ENCODE measurements at places on chromosomes 1 and 21. TPM values are rescaled to one million over a fixed set of nuclear protein-coding genes. Genes with fewer than 3 reads are reported as not detected.

C1orf141 gene
- total RNA-seq = not detected

DNA sequence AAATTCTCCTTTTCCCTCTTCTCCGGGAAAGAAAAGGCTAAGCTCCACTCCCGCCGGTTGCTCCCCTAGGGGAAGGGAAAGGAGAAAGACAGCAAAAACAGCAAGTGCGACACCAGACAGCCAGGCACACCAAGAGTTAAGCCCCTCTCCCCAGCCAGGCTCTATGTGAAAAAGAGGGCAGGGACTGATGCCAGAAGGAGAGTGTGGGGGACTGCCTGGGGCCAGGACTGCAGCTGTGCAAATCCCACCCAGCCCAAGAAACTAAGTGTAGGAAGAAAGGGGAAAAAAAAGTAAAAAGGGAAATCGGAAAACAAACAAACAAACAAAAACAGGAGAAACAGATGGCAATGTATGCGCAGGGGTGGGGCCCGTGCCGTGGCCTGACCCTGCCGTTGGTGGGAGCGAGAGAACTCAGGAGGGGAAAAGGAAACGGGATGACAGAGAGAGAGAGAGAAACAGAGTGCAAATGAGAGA is 27.7 kb upstream of the FMO1 start:
- DNase-seq = no peak

BCAR3 gene
- total RNA-seq = 7.9 TPM

DNA sequence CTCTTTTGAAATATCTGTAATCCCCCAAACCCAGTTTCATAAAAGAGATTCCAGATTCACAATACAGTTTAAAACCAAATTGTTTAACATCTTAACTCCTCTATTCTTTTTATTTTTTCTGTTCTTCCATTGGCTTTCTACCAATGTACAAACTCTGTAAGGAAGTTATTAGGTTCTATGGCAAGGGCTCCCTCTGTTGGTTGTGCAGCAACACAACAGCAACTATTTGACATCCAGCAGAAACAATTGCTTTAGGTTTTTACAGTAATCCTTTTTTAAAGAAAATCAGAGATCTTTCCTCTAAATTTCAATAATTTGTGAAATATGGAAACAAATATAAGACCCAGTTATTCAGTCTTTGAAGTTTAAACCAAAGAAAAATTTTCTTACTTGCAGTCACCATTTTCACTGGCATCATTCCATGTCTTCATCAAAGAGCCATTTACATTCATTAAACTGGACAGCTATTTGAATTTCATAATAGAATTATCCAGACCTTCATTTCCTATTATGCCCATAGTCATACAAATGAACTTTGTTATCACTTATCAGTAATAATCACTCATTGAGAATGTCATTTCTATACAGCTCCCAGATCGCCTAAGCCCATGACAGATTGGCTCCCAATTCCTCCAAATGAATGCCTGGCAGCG is 46.5 kb upstream of the RNF11 start:
- no peak for DNase-seq

- DNase-seq = no peak
These were observed 124.9 kb downstream of the KAZN start for GRCh38 chr1:14723401-14723800.

AVPR1B gene
- total RNA-seq = not detected

OR2G6 gene
- total RNA-seq = not detected

GRCh38 chr1:155322571-155322952 is 1.9 kb downstream of the RUSC1 start:
- DNase-seq = no peak

- no peak for DNase-seq
These were observed 817 bp downstream of the KLHL17 start for GRCh38 chr1:961132-961669.

DNA sequence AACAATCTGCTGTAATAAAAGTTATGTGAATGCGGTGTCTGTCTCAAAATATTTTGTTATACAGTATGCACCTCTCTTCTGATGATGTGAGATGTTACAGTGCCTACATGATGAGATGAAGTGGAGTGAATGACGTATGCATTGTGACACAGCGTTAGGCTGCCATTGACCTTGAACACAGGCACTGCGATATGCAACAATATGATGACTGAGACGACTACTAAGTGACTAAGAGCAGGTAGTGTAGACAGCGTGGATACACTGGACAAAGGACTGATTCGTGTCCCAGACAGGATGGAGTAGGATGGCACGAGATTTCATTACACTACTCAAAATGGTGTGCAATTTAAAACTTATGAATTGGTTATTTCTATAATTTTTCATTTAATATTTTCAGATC is 8.4 kb downstream of the SGIP1 start:
- DNase-seq = no peak

GRCh38 chr1:206658264-206658980 is 23.1 kb downstream of the DYRK3 start:
- DNase-seq = no peak

TP73 gene
- total RNA-seq = 0.16 TPM

TMEM50A gene
- 147 TPM for total RNA-seq

GRCh38 chr1:38777464-38777957 is 82.1 kb downstream of the RRAGC start:
- no peak for DNase-seq

DNA sequence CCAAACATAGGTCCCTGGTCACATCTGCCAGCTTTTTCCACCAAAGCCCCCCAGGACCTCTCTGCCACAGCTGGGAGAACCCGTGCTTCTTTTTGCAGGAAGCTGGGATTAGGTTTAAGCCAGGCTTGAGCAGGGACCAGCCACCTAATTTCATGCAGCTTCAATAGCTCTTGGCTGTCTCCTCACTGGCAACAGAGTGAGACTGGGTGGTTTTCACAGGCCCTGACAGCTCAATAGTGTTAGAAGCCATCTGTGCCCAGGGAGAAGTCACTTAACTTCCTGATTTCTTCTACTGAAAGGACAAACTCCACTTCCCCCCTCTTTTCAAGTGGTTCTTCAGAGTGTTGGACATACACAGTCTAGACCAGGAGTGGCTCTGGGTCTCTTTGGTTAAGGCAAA is 20.4 kb upstream of the SRSF4 start:
- DNase-seq = no peak

- DNase-seq = no peak
These were observed 2.6 kb downstream of the NDC1 start for GRCh38 chr1:53835491-53835890.

GRCh38 chr21:37711836-37712568 is 204.3 kb downstream of the KCNJ6 start:
- DNase-seq = peak; percentile 90

HTR6 gene
- 0.16 TPM for total RNA-seq

DNA sequence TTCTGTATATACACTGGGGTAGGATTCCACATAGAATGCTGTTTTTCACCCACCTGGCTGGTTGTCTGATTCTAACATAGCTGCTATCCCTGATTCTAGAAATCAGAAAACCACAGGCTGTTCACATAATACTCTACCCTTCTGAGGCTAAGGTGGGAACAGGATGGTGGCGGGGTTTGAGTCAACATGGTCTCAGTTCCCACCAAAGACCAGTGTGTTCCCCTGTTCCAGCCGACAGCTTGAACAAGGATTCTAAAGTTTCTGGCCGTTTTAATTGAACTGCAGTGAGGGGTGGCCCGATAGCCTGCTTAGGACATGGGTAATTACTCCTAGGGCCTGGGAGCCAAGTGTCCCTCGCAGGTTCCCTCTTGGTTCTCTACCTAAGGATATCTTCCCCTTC is 38.4 kb downstream of the PEX14 start:
- DNase-seq = no peak

ARMH1 gene
- 2.7 TPM for total RNA-seq

AJAP1 gene
- total RNA-seq = 0.35 TPM

GRCh38 chr1:186780076-186780475 is 48.7 kb upstream of the PLA2G4A start:
- no peak for DNase-seq

GRCh38 chr1:84298328-84298683 is 3.2 kb upstream of the SAMD13 start:
- DNase-seq = peak; percentile 85

KDF1 gene
- not detected for total RNA-seq

CD160 gene
- total RNA-seq = not detected

Measured in osteocyte (in vitro differentiated cells).